ENCODE measurements at places on chromosomes 1 and 21.

DNA sequence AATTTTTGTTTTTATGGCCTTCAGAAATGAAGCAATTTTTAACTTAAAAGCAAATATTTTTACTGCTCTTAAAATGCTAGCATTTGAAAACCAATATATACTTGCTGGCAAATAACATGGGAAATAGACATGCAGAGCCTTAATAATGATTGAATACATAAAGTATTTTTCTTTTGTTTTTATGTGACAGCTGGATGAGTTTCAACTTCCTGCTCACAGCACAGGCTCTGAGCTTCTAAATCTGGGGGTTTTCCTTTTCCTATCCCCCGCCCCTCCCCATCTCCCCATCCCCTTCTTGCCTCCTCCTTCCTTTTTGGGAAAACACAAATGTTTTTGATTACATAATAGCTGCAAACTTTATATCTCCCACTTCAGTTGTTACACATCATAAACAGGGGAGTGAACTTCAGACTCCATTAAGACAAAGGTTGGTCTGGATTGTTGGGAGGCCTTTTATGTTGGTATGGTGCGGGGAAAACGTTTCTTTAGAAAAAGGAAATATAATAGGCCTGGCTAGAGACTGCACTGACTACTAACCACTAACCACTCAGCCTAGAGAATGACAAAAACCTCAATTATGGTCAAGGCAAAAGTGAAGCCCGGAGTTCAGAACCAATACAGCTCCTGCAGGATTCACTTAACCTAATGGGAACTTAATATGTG lies 116.1 kb upstream of the GORAB start:
- DNase-seq, result no peak

- DNase-seq, result no peak
Observed at GRCh38 chr1:15469361-15469760, 6.5 kb upstream of the CELA2B start.

DNA sequence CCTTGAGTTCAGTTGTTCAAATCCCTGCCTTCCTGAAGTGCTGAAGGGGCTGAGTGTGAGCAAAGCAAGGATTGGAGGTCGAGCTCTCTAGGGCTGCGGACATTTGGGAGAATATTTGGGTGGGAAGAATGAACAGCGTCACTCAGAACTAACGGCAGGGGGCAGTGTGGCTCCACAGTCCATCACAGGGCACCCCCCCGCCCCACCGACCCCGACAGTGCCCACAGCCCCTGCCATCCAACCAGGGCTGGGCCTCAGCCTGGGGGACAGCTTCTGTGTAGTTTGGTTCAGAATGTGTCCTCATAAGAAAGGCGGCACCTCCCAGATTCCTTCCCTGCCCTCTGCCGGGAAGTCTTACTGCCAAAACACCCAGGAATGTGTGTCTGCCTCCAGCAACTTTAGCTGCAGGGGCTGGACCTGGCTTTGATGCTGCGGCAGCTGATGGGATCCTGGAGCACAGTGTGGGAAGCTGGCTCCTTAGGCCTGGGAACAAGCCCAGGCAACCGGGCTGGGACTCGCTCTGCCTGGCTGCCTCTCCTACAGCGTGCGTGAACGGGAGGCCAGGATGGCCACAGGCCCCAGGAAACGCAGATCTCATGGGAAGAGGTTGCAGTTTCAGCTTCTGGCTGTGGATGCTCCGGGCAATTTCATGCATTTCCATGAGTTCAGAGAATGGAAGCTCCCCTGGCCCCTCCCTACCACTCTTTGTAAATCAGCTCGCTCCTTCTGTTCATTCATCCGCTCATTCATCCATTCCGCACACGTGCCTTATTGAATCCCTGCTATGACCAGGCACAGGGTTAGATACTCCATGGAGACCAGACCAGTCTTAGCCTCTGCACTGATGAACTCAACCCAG lies 104.9 kb upstream of the TMPRSS2 start:
- no peak for DNase-seq

GRCh38 chr1:84643183-84643582 lies 47.1 kb downstream of the SSX2IP start:
- DNase-seq, result no peak

DNA sequence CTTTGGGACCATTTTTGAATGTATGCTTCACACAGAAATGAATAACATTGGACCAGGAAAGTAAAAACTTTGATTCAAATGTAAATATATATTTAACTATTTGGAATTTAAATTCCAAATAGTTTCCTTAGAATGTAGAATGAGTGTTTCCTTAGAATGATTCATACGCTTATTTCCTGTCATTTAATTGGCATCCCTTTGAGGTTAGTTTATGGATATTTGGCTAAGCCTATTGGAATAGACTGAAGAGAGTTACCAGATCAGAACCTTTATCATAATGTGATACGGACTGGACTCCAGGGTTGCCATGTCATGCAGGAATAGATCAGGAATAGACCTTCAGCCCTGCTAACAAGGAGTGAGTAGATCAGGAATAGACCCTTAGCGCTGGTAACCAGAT lies 133.1 kb downstream of the TNNI3K start:
- DNase-seq, result no peak

DNA sequence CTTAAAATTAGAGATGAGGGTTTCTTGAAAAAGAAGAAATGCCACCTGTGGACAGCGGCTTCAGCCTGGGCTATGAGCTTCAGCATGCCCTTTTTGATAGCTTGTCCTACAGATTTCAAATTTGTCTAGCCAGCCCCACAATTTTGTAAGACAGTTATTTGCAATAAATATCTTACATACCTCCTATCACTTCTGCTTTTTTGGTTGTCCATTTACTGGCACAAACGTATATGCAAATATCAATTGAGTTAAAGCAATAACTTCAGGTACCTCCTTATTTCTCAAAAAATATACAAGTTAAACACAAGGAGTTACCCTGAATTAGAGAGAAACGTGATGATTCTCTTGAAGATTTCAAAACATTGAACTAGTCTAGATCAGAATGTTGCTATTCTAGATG lies 53.5 kb downstream of the OLFM3 start:
- DNase-seq, result no peak

GRCh38 chr21:41684381-41685245 lies 82.2 kb downstream of the RIPK4 start:
- no peak for DNase-seq

DNA sequence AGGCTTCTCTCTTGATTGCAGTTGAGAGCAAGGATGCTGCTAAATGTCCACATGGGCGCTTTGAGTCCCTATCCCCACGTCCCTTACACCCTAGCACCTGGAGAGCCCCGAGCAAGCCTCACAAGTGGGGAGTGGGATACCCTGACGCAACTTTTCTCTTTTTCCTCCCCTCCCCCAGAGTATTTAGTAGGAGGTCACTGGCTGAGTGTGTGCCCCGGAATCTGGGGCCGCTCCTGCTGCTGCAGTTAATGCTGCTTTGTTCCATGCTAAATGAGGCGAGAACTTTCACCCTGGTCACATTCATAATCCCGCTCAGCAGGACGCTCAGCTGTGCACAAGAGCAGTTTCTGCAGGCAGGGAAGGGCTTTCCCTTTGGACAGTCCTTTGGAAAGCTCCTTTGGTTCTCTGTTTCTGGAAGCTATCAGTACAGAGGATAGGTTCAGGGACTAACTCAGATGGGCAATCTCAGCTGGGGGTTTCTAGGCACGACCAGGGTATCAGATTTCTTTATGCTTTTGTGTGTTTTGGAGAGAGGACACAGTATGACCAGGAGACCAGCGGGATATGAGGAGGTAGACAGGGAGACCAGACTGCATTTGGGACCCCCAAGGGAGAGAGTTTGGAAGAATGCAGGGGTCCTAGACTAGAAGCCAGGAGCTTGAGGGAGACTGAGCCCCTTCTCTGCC lies 75.9 kb downstream of the NOS1AP start:
- no peak for DNase-seq

GRCh38 chr21:44350773-44351481 lies 2.5 kb upstream of the TRPM2 start:
- DNase-seq, result no peak

DNA sequence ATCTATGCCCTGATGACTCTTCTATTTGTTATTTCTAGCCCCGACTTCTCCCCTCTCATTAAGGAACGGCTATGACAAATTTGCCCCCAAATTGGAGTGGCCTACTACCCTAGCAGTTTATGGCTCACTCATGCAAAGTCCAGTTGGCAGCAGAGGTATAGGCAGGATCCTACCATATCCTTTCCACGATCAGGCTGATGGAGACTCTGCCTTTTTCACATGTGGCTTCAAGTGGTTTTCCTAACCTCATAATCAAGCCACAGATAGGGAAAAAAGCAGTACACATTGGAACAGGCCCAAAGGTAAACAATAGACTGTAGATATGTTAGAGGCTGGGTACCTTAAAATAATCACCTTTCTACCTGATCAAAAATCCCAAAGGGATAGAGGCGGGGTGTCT lies 292.5 kb downstream of the NCAM2 start:
- no peak for DNase-seq

- DNase-seq, result no peak
Observed at GRCh38 chr21:15208786-15209185, 144.0 kb upstream of the NRIP1 start.

GRCh38 chr1:203189951-203190352 lies 3.4 kb upstream of the CHI3L1 start:
- no peak for DNase-seq

GRCh38 chr21:44454747-44455523 lies at the start of gene LRRC3:
Gene LRRC3, plus strand, starts transcription at chr21:44455510. Its CDS starts 1,135 bp downstream, at chr21:44456645.
- DNase-seq, result peak; percentile 28

DNA sequence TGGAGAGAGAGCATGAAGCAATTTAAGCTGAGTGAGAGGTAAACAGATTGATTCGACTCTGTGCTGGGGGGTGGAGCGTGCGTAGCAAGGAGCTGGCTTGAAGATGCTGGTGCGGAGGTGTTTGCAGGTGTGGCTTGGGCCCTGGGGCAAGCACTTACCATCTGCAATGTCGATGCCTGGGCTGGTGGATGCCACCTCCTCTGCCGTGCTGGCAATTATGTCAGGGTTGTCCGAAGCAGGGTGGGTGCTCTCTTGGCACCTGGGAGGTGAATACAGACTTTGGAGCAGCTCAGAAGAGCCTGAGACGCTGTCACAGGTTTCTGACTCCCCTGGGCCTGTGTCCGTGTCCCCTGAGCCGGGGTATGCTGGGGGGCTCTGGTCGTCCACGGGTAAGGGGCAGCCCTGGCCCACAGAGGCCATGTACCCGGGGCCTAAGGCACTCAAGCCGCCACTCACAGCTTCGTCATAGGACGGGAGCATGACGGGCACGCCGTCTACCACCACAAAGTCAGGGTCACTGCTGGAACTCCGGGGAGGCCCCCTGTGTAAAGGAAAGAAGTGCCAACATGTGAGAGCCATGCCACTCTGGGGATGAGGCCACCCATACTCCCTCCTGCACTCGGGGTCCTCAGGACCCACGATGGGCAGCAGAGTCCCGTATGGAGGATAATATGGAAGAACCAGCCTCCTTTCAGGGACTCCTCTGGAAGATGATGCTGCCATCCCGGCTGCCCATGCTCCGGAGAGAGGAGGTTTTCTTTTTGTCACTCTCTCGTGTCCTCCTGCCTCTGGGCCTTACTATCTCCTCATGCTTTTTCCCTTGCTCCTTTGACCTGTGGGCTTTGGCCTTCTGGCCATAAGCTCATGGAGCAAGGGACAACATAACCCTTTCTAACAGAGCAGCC lies 80.3 kb upstream of the TLR5 start:
- no peak for DNase-seq

DNA sequence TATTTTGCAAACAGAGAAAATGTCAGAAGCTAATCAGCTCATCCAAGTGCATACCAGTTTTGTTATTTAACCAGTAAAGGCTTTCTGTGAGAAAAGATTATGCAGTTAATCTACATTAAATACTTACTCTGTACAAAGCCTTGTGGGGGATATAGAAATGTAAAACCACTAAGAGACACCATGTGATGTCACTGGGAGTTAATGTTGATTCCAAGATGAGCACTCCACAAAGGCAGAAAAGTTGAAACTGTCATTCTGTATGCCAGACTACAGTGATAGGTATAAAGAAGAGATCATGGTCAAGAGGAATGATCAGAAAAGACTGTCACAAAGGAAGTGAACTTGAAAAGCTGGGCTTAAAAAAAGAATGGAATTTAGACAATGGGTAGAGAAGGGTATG lies 100.3 kb upstream of the SGIP1 start:
- no peak for DNase-seq

GRCh38 chr1:215957663-215958062 lies 390.6 kb downstream of the KCTD3 start:
- DNase-seq, result no peak
